ENCODE measurements at places on chromosomes 2 and 18.

GRCh38 chr2:163455815-163456214 is 280.0 kb downstream of the FIGN start:
- DNase-seq: no peak

GRCh38 chr2:171726847-171727450 is 39.7 kb downstream of the DYNC1I2 start:
- DNase-seq: no peak

- no peak for DNase-seq
These were observed 12.2 kb upstream of the PSMA8 start for GRCh38 chr18:26121476-26121875.

GRCh38 chr18:75246721-75247610 is 36.4 kb downstream of the TSHZ1 start:
- no peak for DNase-seq

DNA sequence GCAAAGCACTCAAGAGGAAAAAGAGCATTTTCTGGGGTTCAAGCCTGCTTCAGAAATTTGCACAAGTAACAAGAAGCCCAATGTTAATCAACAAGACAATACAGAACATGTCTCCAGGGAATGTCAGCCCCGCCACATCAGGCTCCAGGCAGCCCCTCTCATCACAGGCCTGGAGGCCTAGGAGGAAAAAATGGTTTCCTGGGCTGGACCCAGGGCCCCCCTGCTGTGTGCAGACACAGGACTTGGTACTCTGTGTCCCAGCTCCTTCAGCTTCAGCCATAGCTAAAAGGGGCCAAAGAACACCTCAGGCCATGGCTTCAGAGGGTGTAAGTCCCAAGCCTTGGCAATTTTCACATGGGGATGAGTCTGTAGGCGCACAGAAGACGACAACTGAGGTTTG is 802.9 kb upstream of the KLHL29 start:
- no peak for DNase-seq

GRCh38 chr18:45690975-45691815 is 32.8 kb upstream of the SLC14A1 start:
- peak; percentile 81 for DNase-seq

DNA sequence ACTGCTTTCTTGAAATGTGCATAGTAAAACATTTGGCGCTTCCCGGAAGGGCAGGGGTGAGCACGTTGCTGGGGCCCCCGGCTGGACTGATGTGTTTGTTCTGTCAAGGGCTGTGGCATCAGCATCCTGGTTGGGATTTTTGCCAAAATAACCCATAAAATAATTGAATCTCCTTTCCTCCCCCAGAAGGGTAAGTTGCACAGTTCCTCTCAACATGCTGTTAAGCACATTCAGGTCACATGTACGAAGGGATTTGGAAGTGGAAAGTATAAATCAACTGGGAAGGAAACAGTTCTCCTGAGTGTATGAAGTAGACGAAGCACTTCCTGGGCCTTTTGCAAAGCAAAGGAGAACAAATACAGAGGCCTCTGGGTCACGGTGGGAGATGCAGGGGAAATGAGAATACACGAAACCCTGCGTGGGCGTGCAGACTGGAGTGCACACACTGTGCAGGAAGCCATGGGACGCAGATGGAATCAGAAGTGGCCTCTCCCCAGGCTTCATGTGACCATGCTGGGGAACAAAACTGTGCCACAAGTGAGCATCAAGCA is 183.9 kb downstream of the LPIN1 start:
- no peak for DNase-seq

- DNase-seq: no peak
These were observed 59.7 kb downstream of the EXOC6B start for GRCh38 chr2:72765997-72766609.

DNA sequence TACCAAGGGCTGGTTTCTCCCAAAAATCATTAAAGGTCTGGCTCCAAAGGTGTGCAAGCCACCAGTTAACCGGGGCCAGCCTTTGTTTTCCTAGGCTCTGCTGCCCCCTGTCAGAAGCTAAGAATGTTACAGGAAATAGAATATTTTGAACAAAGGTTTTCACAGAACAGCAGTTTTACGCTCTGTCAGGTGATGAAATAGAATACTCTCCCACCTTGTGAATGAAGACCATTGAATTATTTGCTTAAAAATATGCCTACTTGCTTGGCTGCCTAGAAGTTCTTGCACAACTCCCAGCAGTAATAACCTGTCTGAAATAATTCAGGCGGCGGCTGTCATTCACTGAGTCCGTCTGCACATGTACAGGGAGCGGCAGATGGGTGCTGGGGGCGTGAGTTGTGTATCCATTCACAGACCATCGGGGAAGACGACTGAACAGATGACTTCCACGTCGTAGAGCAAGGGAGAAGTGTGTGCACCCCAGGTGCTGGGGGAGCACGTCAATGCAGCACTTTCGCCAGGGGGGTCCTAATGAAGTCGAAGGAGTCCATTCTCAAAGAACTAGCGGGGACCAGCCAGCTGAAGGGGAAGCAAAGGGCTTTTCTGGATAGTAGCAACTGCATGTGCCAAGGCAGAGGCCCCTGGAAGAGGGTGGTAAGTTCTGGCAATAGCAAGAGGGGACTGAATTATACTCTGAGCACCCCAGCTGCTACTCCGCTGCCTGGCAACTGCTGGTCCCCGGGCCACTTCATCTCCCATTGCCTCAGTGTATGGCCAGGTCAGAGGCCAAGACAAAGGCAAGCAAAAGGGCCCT is 56.1 kb downstream of the SF3B1 start:
- peak; percentile 50 for DNase-seq

GRCh38 chr2:19837235-19837766 is 64.5 kb downstream of the TTC32 start:
- no peak for DNase-seq

GRCh38 chr2:118748245-118748885 is 99.1 kb downstream of the EN1 start:
- no peak for DNase-seq

DNA sequence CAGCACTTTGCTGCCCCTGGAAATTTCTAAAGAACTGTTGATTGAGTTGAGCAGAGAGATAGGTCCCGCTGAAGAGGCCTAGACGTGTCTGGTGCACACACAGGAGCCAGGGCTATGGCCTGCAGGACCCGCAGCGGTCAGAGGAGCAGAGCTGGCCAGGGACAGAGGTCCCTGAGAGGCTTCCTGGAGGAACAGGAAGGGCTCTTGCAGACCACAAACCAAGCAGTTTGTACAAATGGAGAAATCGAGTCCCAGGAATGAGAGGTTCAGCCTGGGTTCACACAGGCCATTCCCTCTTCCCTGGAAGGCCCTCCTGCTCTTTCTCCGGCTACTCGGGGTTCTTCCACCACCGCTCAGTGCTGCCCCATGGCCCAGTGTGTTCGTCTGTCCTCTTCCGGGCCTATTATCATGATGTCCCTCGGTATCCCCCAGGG is 1.2 kb upstream of the BIN1 start:
- DNase-seq: no peak

DNA sequence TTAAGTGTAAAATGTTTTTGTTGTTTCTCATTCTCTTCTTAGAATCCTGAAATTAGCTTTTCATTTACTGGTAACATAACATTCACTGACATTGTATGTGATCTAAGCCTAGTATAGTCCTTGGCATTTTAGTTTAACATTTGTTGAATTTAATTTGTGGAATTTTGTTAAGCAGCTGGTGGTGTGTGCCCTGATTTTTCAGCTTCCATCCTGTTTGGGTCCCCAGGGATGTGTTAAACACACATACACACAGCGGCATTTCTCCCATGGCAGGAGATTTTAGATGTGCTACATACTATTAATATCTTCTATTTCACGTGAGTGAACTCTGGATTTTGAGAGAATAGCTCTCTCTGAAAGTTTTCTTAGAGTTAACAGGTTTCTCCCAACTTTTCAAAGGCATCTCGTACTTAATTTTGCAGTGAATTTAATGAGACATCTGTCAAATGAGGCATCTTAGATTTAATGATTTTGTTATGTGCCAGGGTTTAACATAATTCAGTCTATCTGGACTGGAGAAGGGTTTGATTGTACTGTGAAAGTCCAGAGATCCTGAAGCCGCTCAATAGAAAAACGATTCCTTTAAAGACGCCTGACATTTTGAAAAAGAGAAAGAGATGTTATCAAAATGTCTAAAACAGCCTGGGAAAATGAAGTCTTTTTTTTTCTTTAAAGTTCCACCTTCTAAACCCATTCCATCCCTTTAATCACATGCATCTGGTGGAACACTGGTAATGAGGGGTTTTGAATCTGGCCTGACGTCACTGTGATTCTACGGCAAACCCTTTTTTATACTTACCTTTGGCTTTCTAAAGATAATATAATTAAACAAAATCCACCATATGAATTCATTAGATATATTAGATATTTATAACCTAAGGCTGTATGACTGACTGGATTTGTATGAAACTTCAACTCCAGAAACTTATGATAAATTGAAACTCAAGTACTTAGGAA is 6.8 kb downstream of the PHLPP1 start:
- no peak for DNase-seq

Data from CD4-positive, alpha-beta T cell treated with Interferon alpha-2 for 1 hour (primary cell).